ENCODE measurements at places on chromosomes 2 and 18. TPM values are rescaled to one million over a fixed set of nuclear protein-coding genes. Genes with fewer than 3 reads are reported as not detected.

NTSR2 gene
- polyA plus RNA-seq, result not detected

ANKZF1 gene
- 29.5 TPM for polyA plus RNA-seq

PRSS56 gene
- 2.2 TPM for polyA plus RNA-seq

CXCR2 gene
- 0.18 TPM for polyA plus RNA-seq

GPAT2 gene
- polyA plus RNA-seq, result 4.2 TPM

COLEC12 gene
- polyA plus RNA-seq, result 45.0 TPM

VIT gene
- 3.4 TPM for polyA plus RNA-seq

ADAM23 gene
- 8.2 TPM for polyA plus RNA-seq

PLCD4 gene
- polyA plus RNA-seq, result 61.5 TPM

SP5 gene
- 5.5 TPM for polyA plus RNA-seq

DNA sequence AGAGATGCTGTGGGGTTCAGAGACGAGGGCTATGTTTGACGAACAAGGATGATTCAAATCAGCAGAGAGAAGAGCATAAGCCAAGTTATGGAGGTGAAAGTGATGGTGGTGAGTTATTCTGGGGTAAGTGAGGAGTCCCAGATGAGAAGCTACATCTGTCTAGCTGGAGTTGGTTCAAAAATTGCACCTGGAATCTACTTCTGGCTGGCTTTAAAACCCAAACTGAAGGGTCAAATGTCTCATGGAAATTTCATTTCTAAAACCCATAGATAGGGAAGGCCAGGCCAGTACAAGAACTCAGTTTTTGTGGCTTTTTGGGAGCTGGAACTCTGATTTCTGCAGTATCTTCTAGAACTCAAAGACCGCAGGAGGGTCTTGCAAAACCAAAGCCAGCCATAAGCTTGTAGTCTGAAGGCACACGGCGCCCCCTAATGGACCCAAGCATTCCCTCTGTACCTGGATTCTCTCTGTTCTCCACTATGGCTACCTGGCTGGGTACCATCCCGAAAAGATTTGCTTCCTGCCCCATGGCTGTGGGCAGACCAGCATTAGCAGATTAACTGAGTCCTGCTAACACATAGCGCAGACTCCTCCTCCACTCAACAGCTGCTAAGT lies 229.1 kb upstream of the SLC14A2 start:
- DNase-seq, result peak; percentile 45

- no peak for DNase-seq
Measured at GRCh38 chr18:11871501-11871900, 20.3 kb downstream of the CHMP1B start.

- DNase-seq, result no peak
Measured at GRCh38 chr2:166373105-166373504, 2.6 kb downstream of the SCN9A start.

- no peak for DNase-seq
Measured at GRCh38 chr18:74945774-74946545, 263.0 kb downstream of the PTGR3 start.

DNA sequence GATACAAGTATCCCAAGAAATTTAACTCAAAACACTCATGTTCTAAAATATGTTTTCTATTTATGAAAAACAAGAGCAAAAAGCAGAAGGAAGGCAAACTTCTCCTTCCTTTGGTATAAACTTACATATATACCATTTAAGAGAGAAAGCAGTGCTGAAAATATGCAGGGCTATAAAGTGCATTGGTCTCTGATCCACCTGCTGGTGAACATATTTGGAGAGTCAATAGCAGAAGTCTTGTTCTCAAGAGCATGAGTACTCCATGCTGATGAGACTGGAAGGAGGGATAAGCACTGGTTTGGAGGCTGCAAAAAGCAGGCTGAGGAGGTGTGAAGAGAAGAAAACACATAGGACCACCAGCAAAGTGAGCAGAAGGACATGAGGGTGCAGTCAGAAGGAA lies 391.2 kb downstream of the STK39 start:
- DNase-seq, result no peak

- DNase-seq, result no peak
Measured at GRCh38 chr18:76806301-76806700, 16.1 kb upstream of the ZNF236 start.

GRCh38 chr18:70234667-70235459 lies 29.4 kb upstream of the RTTN start:
- DNase-seq, result no peak

DNA sequence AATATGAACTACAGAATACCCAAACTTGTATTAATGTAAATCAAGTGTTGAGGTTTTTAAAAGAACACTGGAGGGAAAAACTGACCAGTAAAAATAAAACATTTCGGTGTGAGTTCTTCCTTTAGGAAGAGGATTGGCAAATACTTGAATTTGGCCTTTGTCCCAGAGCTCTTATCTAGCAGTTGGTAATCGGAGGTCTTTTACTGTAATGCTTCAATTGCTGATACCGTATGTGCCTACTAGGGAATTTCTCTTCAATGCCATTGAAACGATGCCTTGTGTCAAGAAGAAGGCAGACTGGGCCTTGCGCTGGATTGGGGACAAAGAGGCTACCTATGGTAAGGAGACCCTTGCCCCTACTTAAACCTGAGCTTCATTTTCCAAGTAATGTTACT lies 4.1 kb downstream of the RRM2 start:
- DNase-seq, result no peak

Data from hindlimb muscle (tissue), 1 donor.